ENCODE measurements at places on chromosomes 2 and 18. TPM values are rescaled to one million over a fixed set of nuclear protein-coding genes. Genes with fewer than 3 reads are reported as not detected.

GRCh38 chr2:95072424-95072823, 46.9 kb downstream of the MAL start:
- H3K4me3 ChIP-seq, result no peak overlapping the region
- no peak overlapping the region for H3K27ac ChIP-seq
- H3K4me1 ChIP-seq, result peaks cover 19% of the 10 kb centered on the region
- peaks cover 21% of the 10 kb centered on the region for H3K27me3 ChIP-seq
- no peaks in the 10 kb centered on the region for H3K36me3 ChIP-seq
- no peak for DNase-seq

Gene SAG
- total RNA-seq, result not detected

GRCh38 chr2:68403199-68403644, 38.1 kb downstream of the PLEK start:
- H3K4me3 ChIP-seq, result no peak overlapping the region
- no peaks in the 10 kb centered on the region for H3K36me3 ChIP-seq
- H3K4me1 ChIP-seq, result no peaks in the 10 kb centered on the region
- H3K27ac ChIP-seq, result no peak overlapping the region
- H3K27me3 ChIP-seq, result peaks cover 8% of the 10 kb centered on the region
- no peak for DNase-seq

- H3K4me3 ChIP-seq, result no peak overlapping the region
- DNase-seq, result no peak
- no peaks in the 10 kb centered on the region for H3K4me1 ChIP-seq
- H3K36me3 ChIP-seq, result no peaks in the 10 kb centered on the region
- no peaks in the 10 kb centered on the region for H3K27me3 ChIP-seq
- no peak overlapping the region for H3K27ac ChIP-seq
Observed at GRCh38 chr2:4965556-4966320, 726.4 kb upstream of the SOX11 start.

Gene IL37
- not detected for total RNA-seq

GRCh38 chr2:8487461-8487932, 194.4 kb upstream of the ID2 start:
- no peaks in the 10 kb centered on the region for H3K36me3 ChIP-seq
- no peaks in the 10 kb centered on the region for H3K27me3 ChIP-seq
- peak overlapping the region; percentile 37 for H3K27ac ChIP-seq

Gene BOLA3
- total RNA-seq, result 19.6 TPM

- H3K27me3 ChIP-seq, result no peaks in the 10 kb centered on the region
- H3K4me1 ChIP-seq, result peaks cover 24% of the 10 kb centered on the region
- H3K36me3 ChIP-seq, result no peaks in the 10 kb centered on the region
Observed at GRCh38 chr2:196172951-196173350, 1.6 kb upstream of the STK17B start.

DNA sequence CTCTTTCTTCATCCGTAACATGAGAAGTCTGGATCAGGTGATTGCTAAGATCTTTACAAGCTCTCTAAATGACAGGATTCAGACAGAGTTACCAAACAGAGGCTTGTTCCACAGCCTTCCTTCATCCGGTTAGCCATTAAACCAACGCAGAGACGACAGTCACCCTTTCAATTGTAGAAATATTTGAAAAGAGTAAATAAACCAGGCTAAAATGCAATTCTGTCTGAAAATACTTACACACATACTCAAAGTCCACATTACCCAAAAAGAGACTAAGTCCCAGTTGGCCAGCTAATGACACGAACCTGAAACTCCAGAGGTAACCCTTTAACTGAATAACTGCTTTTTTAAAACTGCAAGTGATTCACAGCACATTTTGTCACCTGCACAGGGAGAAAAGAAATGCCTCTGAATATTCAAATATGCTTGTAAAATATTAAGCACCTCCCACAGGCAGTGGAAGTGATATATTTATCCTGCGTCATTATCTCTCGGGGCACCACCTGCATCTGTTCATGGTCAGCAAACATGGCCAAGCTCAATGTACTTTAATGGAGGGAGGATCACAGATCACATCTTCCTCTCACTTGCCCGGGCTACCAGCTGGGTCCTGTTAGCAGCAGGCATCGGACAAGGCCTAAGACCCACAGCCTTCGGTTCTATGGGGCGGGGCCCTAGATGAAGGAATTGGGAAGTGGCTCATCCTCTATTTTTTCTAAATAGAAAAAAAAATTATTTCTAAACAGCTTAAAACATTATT, 38.8 kb upstream of the DNER start:
- no peaks in the 10 kb centered on the region for H3K36me3 ChIP-seq
- no peak overlapping the region for H3K27ac ChIP-seq
- no peaks in the 10 kb centered on the region for H3K27me3 ChIP-seq
- H3K4me1 ChIP-seq, result no peaks in the 10 kb centered on the region

DNA sequence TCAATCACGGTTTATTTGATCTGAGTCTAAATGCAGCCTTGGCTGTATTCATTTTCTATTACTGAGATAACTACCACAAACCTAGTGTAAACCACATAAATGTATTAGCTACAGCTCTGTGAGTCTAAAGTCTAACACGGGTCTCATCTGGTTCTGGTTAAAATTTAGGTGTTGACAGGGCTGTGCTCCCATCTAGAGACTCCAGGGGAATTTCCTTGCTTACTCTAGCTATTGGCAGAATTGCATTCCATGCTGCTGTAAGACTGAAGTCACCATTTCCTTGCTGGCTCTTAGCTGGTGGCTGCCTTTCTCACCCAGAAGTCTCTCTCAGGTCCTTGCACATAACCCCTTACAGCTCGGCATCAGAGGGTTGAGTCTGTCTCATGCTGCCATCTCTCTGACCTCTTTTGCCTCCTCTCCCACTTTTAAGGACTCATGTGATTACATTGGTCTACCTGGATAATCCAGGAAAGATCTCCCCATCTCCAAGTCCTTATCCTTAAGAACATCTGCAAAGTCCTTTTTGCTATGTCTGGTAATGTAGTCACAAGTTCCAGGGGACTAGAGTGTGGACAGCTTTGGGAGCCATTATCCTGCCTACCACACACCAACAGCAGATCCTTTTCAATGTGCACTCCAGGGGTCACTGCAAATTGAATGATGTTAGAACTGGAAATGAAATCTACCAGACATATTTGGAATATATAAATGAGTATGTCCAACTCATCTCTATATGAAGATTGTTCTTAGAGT, 207.0 kb upstream of the AGAP1 start:
- no peak for DNase-seq
- H3K36me3 ChIP-seq, result no peaks in the 10 kb centered on the region
- H3K27me3 ChIP-seq, result no peaks in the 10 kb centered on the region
- H3K4me1 ChIP-seq, result no peaks in the 10 kb centered on the region
- H3K4me3 ChIP-seq, result no peak overlapping the region

DNA sequence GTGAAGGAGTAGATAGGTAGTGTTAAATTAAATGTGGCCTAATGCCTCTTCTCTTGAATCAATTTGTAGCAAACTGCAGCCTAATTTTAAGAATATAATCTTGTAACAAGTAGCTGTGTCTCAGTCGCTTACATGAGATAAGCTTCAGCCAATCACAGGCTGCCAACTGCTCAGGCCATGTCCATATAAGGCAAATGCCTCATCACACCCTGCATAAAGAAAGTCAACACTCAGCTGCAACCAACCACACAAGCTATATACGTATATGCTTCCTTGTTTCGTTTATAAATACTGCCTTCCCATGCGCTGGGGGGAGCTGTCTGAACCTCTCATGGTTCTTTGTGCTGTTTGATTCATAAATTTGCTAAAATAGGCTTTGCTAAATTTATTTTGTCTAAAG, 476.3 kb downstream of the TRIB2 start:
- H3K4me1 ChIP-seq, result no peaks in the 10 kb centered on the region
- H3K36me3 ChIP-seq, result no peaks in the 10 kb centered on the region
- no peak for DNase-seq
- H3K27me3 ChIP-seq, result peaks cover 8% of the 10 kb centered on the region

Gene CABYR
- total RNA-seq, result 1.2 TPM

Gene CSRNP3
- 2.3 TPM for total RNA-seq

Gene MAT2A
- 183 TPM for total RNA-seq

- peaks cover 39% of the 10 kb centered on the region for H3K4me1 ChIP-seq
- H3K27ac ChIP-seq, result peak overlapping the region; percentile 42
- no peak for DNase-seq
- no peak overlapping the region for H3K4me3 ChIP-seq
- no peaks in the 10 kb centered on the region for H3K27me3 ChIP-seq
Observed at GRCh38 chr2:218802386-218802994, 20.5 kb downstream of the CYP27A1 start.

Gene LHCGR
- total RNA-seq, result 0.30 TPM

DNA sequence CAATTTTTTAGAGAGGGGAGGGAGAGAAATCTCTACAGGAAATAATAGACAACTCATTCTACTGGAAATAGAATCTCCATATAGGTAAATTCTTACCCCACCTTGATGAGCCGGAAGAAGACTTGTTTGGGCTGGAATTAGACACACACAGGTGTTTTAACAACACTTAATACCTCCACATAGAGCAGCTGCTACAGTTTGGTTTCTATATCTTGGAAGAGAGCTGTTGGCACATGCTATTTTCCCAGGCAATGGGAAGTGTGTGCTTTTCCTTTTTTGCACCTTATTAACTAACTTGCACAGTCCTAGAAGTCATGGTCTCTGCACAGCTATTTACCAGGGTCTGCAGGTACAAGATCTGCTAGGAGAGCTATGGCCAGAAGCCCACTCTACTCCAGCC, 73.7 kb downstream of the SATB2 start:
- no peak for DNase-seq
- H3K36me3 ChIP-seq, result no peaks in the 10 kb centered on the region
- no peaks in the 10 kb centered on the region for H3K27me3 ChIP-seq
- H3K4me3 ChIP-seq, result no peak overlapping the region

DNA sequence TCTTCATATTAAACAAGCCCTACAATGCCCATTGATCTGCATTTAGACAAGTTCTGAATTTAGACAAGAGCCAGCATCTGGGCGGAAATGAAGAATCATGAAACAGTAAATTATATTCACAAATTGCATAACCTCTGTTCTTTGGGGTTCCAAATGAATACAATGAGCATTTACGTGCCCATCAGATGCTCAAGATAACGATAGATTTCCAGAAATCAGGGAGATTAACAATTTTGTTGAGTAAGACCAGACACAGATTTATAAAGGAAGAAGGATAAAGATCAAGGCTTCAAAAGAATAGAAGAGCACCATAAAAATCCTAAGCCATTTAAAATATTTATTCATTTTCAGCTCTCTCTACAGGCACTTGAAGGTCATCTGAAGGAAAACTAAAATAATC, 59.7 kb upstream of the CDH20 start:
- no peaks in the 10 kb centered on the region for H3K27me3 ChIP-seq
- no peaks in the 10 kb centered on the region for H3K4me1 ChIP-seq
- no peak overlapping the region for H3K4me3 ChIP-seq
- no peak overlapping the region for H3K27ac ChIP-seq
- no peaks in the 10 kb centered on the region for H3K36me3 ChIP-seq
- DNase-seq, result no peak

Gene TUBA4B
- total RNA-seq, result 3.5 TPM

- H3K27ac ChIP-seq, result no peak overlapping the region
- H3K36me3 ChIP-seq, result no peaks in the 10 kb centered on the region
- no peaks in the 10 kb centered on the region for H3K4me1 ChIP-seq
- DNase-seq, result no peak
- H3K27me3 ChIP-seq, result no peaks in the 10 kb centered on the region
Observed at GRCh38 chr2:35548171-35548570, 807.4 kb upstream of the CRIM1 start.

DNA sequence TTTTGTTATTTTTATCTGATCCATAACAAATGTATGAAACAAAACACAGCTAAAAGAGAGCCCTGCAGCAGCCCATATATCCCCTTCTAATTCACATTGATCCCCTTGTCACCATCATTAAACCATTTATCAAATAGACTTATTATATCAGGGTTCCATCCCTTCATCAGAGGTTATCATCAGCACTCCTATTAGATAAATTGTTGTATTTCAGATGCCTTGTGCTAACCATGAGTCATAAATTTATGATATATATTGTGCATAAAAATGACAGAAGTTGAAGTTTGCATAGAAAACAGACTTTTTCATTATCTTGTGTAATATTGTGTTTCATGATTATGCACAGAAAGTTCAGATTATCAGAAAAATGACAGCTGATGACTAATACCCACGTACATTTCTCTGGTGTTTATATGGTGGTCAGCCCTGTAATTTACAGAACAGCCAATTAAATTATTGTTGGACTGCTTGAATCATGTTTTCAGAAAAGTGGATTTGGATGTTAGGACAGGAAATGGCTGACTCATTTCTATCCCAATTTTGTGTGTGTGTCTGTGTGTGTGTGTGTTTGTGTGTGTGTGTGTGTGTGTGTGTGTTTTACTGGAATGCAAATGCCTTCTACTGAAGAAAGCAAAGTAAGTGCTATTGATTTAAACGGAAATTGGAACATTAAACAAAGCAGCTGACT, 80.9 kb downstream of the PPP1R1C start:
- no peak overlapping the region for H3K4me3 ChIP-seq
- H3K4me1 ChIP-seq, result no peaks in the 10 kb centered on the region
- no peak overlapping the region for H3K27ac ChIP-seq

Gene SEMA4C
- total RNA-seq, result 24.3 TPM

Gene SP140L
- 34.0 TPM for total RNA-seq

Gene SULT1C2
- 1.2 TPM for total RNA-seq

DNA sequence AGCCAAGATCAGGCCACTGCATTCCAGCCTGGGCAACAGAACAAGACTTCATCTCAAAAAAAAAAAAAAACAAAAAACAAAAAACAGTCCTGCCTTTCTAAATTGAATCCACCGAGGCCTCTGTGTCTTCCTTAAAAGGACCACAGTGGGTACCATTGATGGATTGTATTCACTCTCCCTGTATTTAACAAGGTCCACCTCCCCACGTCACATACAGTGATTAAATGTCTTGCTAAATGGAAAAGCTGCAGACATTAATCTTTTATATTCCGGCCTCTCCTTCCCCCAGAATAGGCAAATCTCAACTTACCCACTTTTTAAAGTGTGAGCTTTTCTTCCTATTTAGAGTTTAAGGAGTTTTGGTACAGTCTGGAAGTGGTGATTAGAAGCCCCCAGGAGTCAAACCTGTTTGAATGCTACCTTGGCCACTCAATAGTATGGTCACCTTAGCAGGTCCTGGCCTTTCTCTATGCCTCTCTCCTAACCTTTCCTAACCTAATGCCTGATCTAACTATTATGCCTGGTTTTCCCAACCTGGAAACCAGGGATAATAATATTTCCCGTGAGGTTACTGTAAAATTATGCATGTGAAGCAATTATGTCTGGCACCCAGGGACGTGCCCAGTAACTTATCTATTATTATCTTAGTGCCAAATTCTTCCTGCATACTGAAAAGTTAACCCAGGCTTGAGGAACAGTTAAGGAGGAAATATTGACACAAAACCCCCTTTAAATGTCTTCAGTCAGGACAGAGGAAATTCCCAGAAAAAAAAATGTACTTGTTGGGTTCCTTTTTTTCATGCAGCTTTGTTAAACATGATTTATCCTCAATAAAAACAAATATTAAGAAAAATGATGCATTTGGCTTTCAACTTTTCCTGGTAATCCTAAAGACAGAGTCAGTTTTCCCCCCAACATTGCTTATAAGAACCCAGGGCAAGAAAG, 3.1 kb downstream of the NFE2L2 start:
- no peak for DNase-seq
- H3K36me3 ChIP-seq, result no peaks in the 10 kb centered on the region
- no peaks in the 10 kb centered on the region for H3K27me3 ChIP-seq
- peak overlapping the region; percentile 100 for H3K27ac ChIP-seq
- H3K4me3 ChIP-seq, result peak overlapping the region; percentile 94
- peaks cover 66% of the 10 kb centered on the region for H3K4me1 ChIP-seq
